Esophagus squamous epithelium (tissue), 5 donors: ENCODE measurements at places on chromosomes 13 and 19. TPM values are rescaled to one million over a fixed set of nuclear protein-coding genes. Genes with fewer than 3 reads are reported as not detected.

DNA sequence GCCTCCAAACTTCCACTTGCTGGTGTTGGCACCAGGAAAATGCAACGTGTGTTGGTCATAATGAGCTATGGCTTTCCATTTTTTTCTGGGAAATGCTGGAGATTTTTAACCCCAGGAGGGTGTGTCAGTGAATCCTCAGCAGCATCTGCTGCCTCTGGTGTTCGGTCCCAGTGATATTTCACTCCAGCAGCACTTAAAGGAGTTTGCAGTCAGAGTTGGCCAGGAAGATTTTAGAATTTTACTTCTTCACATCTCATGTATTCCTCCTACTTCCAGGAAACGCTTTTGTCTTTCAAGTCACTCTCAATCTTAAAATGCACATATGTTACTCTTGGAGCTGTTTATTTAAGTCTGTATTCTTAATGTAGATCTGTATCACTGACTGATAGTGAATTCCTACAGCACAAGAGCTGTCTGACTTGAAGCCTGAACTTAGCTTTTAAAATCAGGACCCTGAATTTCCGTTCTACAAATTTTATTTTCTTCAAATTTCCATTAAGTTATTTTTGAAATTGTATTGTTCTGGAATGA lies 903.4 kb upstream of the SLC10A2 start:
- DNase-seq = no peak

GRCh38 chr19:14434543-14435319 lies 1.6 kb downstream of the PKN1 start:
- no peak for DNase-seq

DNA sequence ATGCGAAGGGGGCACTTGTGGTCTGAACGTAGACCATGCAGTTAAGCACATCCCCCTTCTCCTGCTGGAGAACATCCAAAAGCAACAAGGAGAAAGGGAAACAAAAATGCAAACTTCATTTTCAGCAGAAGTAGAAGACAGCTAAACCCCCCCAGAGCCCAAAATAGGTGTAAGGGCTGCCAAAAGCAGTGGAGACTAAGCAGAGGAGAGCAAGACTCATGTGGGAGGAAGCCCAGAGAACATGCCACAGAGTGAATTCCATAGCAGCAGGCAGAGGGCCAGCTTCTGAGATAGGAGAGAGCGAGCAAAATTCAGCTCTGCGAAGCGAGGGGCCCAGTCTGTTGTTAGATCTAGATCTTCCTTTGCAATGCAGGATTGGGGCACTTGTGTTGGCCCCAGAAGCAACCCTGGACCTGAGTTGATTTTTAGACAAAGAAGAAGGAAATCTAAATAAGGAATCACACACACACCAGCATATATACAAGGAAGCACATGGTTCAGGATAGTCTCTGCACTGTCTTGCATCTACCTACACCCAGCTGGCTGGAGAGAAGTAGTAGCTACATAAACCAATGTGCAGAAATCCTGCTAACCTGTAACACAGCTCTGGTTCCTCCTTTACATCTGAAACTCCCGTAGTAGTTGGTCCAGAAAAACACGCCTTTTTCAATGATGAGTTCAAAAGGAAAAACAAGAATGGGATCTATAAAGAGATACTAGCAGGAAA lies 199.6 kb downstream of the SPRY2 start:
- no peak for DNase-seq

DNA sequence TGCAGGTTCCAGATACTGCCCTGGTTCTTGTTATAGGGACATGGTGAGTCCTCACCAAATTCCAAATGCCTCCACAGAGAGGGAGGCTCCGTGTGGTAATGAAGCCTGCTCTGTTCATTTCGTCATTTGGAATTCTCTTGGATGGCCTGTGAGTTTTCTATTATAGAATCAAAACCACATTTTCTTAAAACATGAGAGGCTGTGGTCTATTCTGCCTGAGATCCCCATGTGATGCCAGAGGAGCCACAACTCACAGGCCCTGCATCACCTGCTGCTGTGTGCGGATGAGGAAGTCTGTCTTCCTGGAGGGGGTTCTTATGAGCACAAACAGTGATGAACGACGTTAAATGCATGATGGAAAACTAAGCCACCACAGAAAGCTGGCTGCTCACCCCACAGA lies 264.4 kb downstream of the UQCRFS1 start:
- DNase-seq = no peak

CLEC17A gene
- total RNA-seq = not detected
